ENCODE measurements at places on chromosomes 7 and 10.

GRCh38 chr7:27901028-27901760 lies 161.2 kb downstream of the TAX1BP1 start:
- DNase-seq, result no peak

DNA sequence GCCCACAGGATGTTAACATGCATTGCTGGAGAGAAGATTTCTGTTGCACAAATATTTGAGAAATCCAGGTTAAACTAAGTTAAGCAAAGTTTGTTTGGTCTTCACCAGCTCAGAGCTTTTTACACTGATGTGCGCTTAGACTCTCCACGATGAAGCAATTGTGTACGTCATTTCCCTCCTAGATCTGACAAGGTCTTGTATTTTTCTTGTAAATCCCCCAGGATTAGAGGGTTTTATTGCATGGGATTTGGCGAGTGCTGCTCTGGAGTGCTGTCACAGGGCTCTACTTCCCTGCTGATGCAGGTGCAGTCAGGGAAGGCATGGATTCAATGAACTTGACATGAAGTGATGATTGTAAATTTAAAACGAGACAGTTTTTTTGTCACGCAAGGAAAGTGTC lies 173.3 kb downstream of the PDE1C start:
- no peak for DNase-seq

DNA sequence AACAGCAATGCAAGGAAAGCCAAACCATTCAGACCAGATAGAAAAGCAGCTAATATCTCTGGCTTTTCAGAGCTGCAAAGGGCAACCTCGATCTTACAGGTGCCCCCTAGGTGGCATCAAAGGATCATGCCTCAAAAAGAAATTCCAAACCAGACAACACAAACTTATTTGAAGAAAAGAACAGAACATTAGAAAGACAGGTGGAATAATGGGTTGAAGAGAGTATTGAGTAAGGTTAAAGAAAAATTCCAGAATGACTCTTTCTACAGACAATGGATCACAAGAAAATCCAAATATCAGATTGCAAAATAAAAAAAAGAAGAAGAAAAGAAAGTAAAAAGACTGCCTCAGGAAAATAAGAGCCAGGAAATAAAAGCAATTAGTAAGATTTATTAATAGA lies 213.7 kb downstream of the ELMO1 start:
- DNase-seq, result no peak

GRCh38 chr10:91006752-91007346 lies 86.0 kb upstream of the ANKRD1 start:
- DNase-seq, result no peak

DNA sequence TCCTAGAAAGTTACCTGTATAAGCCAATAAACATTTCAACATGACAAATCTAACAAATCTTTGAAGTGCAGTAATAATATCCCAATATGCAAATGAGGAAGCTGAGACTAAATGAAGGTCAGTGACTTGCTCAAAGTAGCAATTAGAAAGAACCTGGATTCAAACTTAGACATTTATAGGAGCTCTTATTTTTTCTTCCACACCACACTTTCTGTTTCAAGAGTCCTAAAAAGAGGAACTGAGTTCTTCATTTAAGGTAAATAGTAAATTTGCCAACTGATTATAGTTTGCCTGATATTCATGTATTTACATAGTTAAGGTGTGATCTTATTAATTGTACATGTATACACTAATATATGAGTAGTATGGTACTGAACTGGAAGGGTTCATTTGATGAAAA lies 44.0 kb downstream of the KLHDC10 start:
- DNase-seq, result no peak

GRCh38 chr10:46046261-46046660 lies at the start of gene MSMB:
TSS of gene MSMB (minus strand) at chr10:46046269. CDS start at chr10:46046237, 32 bp downstream.
- DNase-seq, result no peak

DNA sequence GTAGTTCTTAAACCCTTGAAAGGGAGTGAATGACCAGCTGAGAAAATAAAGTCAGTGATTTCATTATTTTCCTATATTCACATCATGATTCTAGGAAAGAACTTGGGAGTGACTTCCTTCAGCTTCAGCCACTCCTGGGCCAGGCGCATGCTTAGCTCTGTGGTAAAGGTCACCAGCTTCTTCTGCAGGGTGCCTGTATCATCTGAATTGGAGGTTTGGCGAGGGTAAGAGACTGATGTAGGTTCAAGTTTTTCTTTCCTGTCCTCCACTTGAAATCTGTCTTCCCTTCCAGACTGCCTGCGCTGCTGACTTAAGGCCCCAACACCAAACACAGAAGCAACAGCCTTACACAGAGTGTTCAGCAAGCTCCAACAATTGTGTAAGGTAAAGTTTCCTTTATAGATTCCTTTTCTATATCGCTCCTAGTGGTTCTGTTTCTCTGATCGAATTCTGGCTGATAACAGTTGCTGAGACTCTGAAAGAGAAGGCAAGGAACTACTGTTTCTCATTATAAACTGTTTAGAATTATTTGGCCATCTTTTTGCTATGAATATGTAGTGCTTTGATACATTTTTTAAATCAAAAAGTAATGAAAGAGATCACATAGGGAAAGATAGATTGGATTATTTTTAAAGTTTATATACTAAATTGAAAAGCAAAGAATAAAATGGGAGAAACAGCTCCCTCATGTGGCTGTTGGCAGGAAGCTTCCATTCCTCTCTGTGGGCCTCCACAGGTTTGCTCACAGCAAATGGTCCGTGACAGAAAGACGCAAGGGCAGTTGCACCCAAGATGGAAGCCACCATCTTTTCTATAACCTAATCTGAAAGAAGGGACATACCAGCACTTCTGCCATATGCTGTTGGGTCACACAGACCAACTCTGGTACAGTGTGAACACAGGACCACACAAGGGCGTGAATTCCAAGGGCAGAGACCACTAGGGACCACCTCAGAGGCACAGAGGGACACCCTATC lies 14.0 kb downstream of the GATAD1 start:
- DNase-seq, result peak; percentile 10
